ENCODE measurements at places on chromosomes 12 and 14. TPM values are rescaled to one million over a fixed set of nuclear protein-coding genes. Genes with fewer than 3 reads are reported as not detected.

The OVCH1 gene
- under 0.01 TPM for total RNA-seq

The ZNF26 gene
- 15.8 TPM for total RNA-seq

The EML5 gene
- total RNA-seq = 0.29 TPM

The TWF1 gene
- total RNA-seq = 232 TPM

The KRT79 gene
- not detected for total RNA-seq

The LBHD2 gene
- not detected for total RNA-seq

The HAL gene
- total RNA-seq = under 0.01 TPM

The CAMKK2 gene
- 28.5 TPM for total RNA-seq

The ASB2 gene
- not detected for total RNA-seq

The ANKS1B gene
- total RNA-seq = 1.1 TPM

The KRT72 gene
- not detected for total RNA-seq

The SGPP1 gene
- 18.2 TPM for total RNA-seq

The TESPA1 gene
- not detected for total RNA-seq

The SLC10A1 gene
- total RNA-seq = not detected

The VRTN gene
- not detected for total RNA-seq

The KRT77 gene
- not detected for total RNA-seq

The RASSF9 gene
- 1.7 TPM for total RNA-seq

The DIO2 gene
- total RNA-seq = 0.13 TPM

The SYNE3 gene
- total RNA-seq = 19.8 TPM

The IQSEC3 gene
- total RNA-seq = not detected

The C12orf54 gene
- total RNA-seq = not detected

The TPH2 gene
- total RNA-seq = not detected

The DNAI7 gene
- not detected for total RNA-seq

The GZMH gene
- not detected for total RNA-seq

The DAO gene
- not detected for total RNA-seq

Measured in thoracic aorta endothelial cell (primary cell).